ENCODE measurements at places on chromosomes 11 and 22.

DNA sequence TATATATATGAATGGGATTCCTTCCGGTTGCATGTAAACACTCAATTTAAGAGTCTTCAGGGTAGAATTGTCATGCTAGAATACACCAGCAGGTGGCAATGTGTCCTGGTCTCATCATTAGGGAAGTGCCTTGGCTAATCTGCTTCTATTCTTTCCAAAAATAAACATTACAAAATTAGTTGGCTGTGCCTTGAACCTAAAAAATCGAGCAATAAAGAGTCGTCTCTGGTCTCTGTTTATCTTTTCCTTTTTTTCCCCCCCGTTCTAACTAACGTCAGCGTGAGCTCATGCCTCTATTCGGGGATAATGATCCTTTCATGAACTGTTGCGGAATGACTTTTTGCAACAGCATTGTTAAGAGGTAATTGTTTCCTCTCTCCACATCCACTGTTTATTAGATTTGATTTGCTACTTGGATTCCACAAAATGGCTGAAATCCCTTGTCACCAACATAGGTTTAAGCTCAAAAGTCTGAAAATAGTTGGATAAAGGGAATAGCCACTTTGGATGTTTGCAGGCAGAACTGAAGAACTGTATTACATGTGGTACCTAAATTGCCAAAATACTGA is 1.2 kb upstream of the ARHGEF12 start:
- peak; percentile 59 for DNase-seq

DNA sequence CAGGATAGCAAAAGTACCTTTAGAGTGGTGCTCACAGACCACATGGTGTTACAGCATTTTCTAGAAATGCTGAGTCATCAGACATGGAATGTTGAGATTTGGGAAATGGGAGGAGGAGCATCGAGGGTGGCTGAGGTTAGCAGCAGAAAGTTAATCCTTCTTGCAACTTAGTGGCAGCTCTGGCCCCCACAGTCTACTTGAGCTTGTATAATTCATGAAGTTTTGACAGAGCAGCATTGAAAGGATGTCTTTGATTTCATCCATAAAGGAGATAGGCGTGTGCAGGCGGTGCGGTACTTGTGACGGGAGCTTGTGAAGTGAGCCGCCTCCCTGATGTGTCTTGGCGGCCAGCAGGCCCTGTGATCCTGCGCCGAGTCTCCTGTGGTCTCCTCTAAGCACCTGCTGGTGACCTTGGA is 330.5 kb downstream of the TBC1D22A start:
- no peak for DNase-seq

- no peak for DNase-seq
Observed at GRCh38 chr22:46651316-46651715, 31.1 kb downstream of the GRAMD4 start.

DNA sequence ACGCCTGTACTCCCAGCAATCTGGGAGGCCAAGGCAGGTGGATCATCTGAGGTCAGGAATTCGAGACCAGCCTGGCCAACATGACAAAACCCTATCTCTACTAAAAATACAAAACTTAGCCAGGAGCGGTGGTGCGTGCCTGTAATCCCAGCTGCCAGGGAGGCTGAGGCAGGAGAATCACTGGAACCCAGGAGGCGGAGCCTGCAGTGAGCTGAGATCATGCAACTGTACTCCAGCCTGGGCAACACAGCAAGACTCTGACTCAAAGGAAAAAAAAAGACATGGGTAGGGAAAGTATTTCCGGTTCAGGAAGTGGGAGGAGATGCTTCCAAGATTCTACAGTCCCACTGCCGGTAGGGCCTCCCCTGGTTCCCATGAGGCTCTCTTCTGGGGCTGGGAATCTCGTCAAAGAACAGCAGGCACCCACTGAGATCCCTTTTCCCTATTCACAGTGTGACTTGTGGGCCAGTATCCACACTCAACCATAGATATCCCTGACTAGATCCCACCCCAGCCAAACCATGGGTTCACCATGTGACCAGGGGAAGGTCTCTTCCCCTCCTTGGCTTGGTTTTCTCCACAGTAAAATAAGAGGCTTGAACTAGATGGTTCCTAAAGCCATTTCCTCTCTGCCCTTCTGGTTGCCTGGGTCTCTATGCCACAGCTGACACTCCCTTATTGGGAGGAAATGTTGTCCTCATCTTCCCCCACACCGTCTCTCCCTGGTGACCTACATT is 443.3 kb downstream of the BUD13 start:
- no peak for DNase-seq

DNA sequence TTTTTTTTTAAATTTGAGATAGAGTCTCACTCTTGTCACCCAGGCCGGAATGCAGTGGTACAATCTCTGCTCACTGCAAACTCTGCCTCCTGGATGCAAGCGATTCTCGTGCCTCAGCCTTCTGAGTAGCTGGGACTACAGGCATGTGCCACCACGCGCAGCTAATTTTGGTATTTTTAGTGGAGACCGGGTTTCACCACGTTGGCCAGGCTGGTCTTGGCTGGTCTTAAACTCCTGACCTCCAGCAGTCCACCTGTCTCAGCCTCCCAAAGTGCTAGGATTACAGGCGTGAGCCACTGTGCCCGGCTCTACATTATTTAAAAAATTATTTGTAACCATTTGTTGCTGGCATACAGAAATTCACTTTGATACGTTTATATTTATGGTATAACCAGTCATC is 18.6 kb downstream of the EP300 start:
- DNase-seq = no peak

GRCh38 chr11:66101066-66101464 is 31.0 kb downstream of the PACS1 start:
- DNase-seq = no peak

GRCh38 chr11:115921986-115922385 is 417.8 kb upstream of the CADM1 start:
- no peak for DNase-seq

DNA sequence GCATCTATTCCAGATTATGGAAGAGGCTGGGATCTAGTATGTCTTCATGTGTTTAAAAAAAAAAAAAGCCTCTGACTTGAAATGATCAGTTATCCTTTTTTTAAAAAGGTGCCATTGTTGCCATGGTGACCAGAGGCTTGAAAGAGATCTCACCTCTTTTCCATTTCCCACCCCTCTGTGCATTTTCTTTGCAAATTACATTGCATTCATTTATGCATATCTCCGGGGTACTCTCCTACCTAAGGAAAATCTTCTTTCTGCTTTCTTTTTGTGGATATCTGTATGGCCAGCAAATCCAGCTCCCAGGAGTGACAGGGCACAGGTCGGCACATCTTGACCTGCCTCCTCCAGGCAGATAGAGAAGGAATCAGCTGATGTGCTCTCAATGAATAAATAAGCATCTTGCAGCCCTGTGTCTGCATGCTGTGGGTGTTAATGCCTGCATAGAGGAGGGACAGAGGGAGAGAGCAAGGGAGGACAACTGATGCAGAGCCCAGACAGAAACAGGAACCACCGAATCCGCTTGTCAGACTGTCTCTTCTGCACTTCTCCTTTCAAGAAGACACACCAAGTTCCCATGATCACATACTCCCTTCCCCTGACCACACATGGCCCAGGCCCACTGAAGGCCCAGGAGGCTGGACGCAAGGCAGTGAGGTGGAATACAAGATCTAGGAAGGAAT is 50.9 kb downstream of the CWC15 start:
- no peak for DNase-seq

DNA sequence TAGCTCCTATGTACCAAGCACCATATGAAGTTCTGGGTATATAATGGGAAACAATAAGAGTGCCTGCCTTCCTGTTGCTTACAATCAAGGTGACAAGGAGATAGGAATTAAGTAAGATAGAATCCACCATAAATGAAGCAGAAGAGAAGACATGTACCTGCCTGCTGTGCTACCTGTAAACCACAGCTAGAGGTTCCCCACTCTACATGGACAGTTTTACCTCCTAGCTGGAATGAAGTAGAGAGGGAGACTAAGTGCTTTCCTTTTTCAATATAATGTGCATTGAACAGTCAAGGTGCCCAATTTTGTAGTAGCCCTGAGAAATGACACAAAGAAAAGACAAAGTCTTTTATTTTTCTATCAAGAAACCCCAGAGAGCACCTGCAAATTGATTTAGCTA is 984.6 kb downstream of the DLG2 start:
- DNase-seq = no peak

DNA sequence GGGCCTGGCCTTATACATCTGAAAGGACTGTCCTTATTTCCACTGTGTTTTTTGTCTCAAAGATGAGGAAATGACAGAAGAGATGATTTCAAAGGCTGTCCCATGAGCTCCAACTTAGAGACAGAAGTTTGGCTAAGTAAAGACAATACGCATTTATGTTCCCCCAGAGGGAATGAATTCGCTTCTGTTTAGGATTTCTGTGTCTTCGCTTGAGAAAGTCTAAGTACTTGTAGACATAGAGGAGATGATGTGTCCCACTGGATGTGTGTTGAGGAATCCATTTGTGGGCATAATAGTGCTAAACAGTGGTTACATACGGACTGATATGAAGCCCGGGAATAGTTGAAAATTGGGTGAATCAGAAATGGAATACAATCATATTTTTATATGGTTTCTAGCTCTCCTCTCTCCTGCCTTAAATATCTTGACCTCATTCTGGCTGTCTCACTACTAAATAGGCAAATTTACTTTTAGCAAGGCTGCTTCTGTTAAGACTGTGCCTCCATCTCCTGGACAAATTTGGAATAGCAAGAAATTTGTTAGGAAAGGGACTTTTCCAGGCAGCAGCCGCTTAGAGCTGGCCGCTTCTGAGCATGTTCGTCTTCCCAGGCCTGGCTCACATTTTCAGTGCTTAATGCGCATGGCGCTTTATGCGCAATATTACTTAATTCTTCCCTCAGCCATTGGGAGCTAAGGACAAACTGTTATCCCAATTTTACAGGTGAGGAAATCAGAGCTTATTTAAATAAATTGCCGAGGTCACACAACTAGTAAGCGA is 1.9 kb upstream of the PEX26 start:
- DNase-seq = peak; percentile 18

- no peak for DNase-seq
Observed at GRCh38 chr11:118856314-118856713, 27.4 kb upstream of the CXCR5 start.

DNA sequence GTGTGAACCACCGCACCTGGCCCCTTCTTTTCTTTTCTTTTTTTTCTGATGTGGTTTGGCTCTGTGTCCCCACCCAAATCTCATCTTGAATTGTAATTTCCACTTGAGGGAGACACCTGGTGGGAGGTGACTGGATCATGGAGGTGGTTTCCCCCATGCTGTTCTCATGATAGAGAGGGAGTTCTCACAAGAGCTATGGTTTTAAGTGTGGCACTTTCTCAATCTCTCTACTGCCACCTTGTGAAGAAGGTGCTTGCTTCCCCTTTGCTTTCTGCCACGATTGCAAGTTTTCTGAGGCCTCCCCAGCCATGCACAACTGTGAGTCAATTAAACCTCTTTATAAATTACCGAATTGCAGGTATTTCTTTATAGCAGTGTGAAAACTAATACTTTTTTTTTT is 4.9 kb upstream of the TCN2 start:
- DNase-seq = no peak

- no peak for DNase-seq
Observed at GRCh38 chr11:90349731-90350130, 126.9 kb upstream of the CHORDC1 start.

DNA sequence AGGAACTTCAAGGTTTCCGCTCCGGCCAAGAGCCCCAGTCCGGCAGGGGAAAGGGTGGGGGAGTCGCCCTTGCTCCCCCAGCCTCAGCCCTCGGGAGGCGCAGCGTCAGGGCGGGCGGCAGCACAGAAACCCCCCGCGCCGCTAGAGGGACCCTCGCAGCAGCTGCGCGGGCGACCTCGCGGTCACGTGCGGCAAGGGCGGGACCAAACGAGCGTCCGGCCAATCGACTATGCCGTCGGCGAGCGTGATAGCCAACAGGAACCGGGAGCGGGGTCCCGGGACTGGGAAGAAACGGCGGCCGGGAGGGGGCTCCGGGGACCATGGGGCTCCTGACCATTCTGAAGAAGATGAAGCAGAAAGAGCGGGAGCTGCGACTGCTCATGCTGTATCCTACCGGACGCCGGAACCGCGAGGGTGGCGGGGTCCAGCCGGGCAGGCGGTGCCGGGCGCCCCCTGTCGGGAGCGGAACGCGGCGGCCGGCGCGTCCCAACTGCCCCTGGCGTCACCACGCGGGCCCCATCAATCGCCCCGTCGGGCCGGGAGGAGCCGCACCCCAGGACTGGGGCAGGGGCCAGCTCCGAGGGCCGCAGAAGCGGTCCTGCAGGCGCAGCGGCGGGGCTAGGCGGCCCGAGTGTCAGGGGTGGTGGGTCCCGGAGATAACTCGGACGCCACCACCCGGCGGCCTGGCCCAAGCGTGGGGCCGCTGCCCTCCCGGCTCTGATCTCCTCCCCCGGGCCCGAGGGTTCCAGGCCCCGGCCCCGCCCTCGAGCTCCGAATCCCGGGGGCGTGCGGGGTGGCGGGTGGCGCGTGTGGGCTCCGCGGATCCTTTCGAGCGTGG is at the start of gene ARL2:
Gene ARL2, plus strand, starts transcription at position 273 of the 838 bp plus-strand sequence. Its CDS starts 48 bp downstream, at position 321.
- DNase-seq = peak; percentile 84

DNA sequence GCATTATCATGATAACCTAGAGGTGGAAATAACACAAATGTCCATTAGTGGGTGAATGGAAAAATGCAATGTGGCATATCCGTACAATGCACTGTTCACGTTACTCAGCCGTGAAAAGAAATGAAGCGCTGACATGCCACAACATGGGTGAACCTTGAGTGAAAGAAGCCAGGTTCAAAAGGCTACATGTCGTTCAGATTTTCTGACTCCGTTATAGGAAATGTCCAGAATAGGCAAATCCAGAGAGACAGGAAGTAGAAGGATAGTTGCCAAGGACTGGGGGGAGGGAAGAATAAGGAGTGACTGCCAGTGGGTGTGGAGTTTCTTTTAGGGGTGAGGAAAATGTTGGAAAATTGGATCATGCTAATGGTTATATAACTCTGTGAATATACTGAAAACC is 133.8 kb downstream of the ATXN10 start:
- no peak for DNase-seq

DNA sequence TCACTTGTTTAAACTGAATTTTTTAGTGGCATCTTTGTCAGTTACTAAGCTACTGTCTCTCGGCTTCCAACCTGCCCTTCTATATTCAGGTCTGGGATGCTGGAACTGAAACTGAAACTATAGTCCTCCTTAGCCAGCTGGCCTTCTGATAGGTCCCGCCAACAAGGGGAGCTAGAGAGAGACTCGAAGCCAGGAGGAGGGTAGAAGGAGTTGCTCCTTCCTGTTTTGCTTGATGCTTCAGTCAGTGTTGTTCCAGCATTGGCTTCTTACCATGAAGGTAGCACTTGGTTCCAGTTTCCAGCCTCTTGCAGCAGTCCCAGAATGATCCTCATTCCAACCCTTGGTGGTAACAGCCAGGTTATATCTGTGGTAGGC is 32.9 kb upstream of the HORMAD2 start:
- no peak for DNase-seq

- no peak for DNase-seq
Observed at GRCh38 chr11:32478277-32478731, 43.0 kb upstream of the WT1 start.

DNA sequence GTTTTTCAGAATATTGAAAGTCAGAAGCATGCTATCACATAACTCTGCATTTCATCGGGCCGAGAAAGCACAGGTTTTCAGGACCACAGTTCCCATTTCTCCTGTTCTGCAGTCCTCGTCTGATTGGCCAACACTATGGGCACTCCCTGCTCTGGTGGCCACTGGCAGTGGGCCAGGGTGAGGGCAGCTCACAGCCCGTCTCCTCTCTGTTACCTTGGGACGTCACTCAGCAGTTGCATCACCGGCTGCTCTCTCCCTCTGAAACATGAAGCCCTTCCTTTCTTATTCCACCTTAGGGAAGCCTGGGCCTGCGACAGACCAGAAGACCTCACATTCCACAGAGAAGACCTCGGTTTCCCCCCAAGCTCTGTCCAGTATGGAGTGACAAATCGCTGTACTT is 11.4 kb upstream of the MICAL3 start:
- no peak for DNase-seq

GRCh38 chr11:33344611-33345010 is 87.4 kb downstream of the HIPK3 start:
- no peak for DNase-seq
